GF-D8 (cell line): ENCODE measurements at places on chromosomes 1 and 21.

- DNase-seq, result no peak
Observed at GRCh38 chr1:37795340-37796125, 1.9 kb downstream of the MANEAL start.

GRCh38 chr21:36096398-36097290 lies 26.8 kb downstream of the CBR1 start:
- DNase-seq, result no peak

DNA sequence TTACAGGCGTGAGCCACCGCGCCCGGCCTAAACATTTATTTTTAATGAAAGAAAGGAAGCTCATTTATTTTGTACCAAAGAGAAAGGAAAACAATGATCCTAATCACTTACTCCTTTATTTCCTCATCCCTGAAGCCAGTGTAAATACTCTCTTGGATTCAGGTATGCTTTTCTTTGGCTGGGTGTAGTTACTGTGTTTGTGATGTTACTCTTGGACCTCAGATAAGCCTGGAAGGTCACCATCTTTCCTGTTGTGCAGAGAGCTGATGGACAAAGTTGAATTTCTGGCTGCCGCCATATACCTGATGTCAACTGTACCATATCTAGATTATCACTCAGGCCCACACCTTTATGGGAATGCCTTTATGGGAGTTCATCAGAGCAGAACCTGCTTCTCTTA lies 35.4 kb upstream of the FOXE3 start:
- DNase-seq, result no peak

DNA sequence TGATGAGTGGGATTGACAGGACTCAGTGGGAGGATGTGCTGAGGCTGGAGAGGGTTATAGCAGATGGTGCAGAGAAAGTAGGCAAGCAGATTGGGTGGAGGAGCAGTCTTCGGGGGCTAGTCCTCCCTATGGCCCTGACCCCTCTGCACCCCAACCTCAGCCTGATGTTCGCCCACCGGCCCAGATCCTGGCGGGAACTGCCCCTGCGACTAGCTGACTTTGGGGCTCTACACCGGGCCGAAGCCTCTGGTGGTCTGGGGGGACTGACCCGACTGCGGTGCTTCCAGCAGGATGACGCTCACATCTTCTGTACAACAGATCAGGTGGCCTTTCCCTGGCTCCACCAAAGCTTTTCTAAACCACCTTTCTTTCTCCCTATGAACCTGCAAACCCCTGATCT lies 9.6 kb upstream of the ECM1 start:
- no peak for DNase-seq

GRCh38 chr1:243851257-243851756 lies 1.3 kb upstream of the AKT3 start:
- DNase-seq, result no peak

GRCh38 chr1:118461154-118461553 lies 276.1 kb upstream of the SPAG17 start:
- DNase-seq, result no peak

GRCh38 chr1:177927021-177927596 lies 42.7 kb downstream of the SEC16B start:
- DNase-seq, result no peak

DNA sequence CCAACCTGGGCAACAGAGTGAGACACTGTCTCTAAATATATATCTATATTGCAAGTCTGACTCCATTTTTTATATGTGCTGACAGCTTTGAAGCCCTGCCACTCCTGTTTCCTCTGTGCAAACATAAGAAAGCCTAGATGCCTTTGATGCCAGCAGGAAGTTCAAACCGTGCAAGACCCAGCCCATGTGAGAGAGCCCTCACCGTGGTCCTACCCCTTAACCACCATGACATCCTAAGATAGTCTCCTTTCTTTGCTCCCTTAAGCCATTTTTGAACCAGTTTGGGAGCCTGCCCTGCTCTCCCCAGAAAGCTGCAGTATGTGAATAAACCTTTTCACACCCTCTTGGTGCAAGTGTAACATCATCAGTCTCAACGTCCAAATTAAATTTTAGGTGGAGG lies 3.7 kb upstream of the DIPK1A start:
- DNase-seq, result no peak

DNA sequence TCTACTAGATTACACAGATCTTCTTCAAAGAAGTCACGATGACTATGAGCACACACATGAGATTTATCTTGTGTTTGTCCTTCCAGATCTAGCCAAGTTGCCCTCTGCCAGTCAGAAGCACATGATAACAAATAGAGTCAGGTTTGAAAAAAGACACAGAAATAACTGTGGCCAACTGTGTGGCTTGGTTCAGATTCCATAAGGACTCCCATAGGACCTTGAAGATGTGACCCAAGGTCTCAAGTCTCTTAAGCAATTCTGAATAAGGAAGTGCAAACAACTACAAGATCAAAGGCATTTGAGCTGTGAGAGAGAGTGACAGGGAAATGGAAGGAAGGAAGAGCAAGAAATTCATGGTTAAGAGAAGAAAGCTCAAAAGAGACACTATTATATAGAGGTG lies 194.0 kb downstream of the PLPP3 start:
- DNase-seq, result no peak

GRCh38 chr1:193697115-193697762 lies 510.8 kb upstream of the B3GALT2 start:
- no peak for DNase-seq

GRCh38 chr21:17775431-17776126 lies 43.6 kb downstream of the C21orf91 start:
- DNase-seq, result no peak

DNA sequence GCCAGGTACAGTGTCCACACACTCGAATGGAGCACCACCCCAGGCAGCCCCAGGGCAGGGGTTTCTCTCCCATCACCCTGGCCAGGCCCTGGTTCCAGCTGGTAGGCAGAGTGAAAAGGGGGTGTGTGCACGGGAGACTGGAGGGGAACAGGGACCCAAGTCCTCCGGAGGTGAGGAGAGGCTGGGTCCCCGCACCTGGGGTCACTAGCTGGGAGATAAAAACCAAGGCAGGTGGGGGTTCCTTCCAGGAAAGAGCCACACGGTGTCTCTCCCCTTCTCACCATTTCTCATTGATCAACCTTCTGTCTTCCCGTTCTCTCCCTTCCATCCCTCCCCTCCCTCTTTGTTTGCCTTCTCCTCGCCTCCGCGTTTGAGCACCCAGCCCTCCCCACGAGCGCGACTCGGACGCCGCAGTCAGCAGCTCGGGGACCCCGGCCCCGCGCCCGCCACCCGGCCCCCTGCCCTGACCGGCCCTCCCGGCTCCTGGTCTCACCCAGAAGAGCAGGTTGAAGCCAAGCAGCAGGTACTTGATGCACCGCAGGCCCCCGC lies 358 bp downstream of the TSPAN2 start:
- DNase-seq, result no peak

- no peak for DNase-seq
Observed at GRCh38 chr1:112929979-112930378, 26.0 kb downstream of the SLC16A1 start.

DNA sequence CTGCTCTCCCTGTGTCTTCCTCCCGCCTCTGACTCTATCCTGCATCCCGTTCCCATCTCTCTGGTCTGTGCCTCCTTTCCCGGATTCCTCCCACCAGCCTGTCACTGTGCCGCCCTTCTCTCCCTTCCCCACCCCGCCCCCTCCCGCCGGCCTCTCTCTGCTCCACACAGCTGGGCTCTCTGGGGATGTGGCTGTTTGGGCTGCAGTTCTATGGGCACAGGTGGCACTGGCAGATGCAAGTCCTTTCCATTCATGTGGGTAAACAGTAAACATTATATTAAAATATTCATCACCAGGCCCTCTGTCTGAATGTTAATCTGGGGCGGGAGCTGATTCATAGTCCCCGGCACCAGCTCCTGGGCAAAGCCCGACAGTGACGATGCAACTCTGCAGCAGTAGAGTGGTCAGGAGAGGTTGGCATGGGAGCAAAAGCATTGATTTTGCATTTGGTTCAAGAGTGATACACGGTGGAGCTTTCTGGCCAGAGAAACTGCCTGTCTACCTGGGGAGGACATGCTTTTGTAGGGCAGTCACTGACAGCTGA lies 249.3 kb downstream of the TNR start:
- no peak for DNase-seq

DNA sequence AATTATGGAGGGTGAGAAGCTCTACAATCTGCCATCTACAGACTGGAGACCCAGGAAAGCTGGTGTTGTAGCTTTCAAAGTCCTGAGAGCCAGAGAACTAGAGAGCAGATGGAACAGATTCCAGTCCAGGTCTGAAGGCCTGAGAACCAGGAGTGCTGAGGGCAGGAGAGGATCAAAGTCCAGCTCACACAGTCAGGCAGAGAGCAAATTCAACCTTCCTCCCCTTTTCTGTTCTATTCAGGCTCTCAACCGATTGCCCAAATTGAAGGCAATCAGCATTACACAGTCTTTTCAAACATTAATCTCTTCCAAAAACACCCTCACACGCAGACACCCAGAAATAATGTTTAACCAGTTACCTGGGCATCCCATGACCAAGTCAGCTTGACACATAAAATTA lies 2.5 kb upstream of the TMPRSS2 start:
- DNase-seq, result no peak

- no peak for DNase-seq
Observed at GRCh38 chr1:66642992-66643391, 109.0 kb downstream of the SGIP1 start.

GRCh38 chr1:43304314-43304681 lies 3.5 kb downstream of the TIE1 start:
- no peak for DNase-seq

- DNase-seq, result no peak
Observed at GRCh38 chr1:117161887-117162286, 40.3 kb upstream of the TRIM45 start.

DNA sequence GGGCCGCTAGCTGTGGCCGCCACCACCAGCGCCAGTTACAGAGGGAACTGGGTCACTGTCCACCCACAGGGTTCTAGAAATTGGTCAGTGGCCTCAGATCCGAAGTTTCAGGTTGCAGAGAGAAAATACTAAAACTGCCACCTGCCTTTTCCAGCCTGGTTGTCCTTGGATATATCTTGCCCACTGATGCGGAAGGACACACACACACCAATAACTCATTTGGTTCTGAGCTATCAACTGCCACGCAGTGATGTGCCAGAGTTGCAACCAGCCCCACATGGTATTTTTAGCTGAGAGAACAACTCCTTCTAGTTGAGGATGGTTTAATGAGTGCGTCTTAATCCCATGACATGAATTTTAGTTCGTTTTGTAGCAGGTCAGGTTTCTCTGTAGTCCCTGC lies 68.1 kb downstream of the SH3BGR start:
- no peak for DNase-seq

GRCh38 chr1:229365569-229365968 lies 22.7 kb upstream of the CCSAP start:
- peak; percentile 28 for DNase-seq

DNA sequence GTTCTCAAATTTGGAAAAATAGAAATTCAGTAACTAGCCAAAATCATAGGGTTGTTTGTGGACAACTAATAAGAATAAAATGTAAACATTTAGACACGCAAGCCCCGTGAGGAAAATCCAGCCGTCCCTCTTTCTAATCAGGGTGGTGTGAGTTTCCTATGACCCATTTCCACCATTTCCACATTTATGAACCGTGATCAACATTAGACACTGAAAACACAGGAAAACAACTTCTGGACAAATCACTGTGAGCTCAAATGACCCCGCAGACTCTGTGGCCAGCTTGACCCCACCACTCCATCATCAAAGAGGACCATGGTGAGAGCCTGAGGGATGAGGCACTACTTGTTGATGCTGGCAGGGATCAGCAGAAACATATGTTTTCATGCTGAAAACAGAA lies 101.0 kb downstream of the SIM2 start:
- DNase-seq, result no peak

DNA sequence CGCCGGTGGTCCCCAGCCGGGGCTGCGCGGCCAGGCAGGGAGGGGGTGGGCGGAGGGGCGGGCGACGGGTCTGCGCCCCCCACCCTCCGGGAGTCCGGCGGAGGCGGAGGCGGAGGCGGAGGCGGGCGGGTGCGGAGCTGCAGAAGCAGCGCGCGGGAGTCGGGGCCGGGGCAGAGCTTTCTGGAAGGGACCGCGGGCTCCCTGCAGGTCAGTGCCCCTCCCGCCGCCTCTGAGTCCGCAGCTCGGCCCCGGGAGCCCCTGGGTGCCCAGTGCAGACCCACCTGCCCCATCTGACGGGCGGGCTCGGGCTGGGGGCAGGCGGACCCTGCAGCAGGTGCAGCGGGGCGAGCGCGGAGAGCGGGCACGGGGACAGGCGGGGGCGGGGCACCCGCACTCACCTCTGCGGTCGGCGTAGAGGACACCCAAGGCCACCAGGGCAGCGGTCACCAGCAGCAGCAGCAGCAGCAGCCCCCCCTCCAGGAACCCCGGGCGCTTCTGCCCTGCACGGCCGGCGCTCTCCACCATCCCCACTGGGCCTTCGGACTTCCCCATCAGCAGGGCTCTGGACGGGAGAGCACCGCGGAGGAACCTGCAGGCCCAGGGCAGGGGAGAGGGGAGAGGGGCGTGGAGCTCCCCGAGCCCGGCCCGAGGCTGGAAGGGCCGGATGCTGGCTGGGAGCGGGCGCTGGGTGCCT lies 3.7 kb downstream of the MMEL1 start:
- no peak for DNase-seq

DNA sequence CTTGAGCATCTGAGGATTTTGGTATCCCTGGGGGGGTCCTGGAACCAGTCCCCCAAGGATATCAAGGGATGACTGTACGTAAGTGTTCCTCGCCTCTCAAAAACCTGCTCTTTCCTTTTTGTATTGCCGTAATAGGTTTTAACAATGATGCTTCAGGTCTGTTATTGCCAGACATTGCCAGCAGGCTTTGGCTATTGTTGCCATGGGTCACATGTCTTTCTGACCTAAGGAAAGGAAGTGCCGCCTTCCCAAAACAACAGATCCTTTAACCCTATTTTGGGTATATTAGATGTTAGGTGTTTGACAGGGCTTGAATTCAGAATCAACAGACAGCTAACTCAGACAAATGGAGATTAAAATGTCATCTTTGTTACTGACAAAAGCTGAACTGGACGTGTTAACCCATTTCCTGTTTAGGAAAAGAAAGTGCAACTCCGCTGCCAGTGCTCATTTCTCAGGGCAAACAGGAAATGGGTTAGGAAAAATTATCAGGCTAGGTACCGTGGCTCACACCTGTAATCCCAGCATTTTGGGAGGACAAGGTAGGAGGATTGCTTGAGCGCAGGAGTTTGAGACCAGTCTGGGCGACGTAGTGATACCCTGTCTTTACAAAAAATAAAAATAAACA lies 12.4 kb upstream of the PRPF38B start:
- no peak for DNase-seq
